ENCODE measurements at places on chromosomes 12 and 14.

GRCh38 chr14:66003082-66003730 lies 483.0 kb upstream of the CCDC196 start:
- no peak for ATAC-seq

GRCh38 chr12:102740141-102740955 lies 176.7 kb downstream of the PAH start:
- ATAC-seq, result peak; percentile 93

- no peak for ATAC-seq
These were observed 440.4 kb upstream of the PRICKLE1 start for GRCh38 chr12:43029971-43030370.

GRCh38 chr14:87252103-87252502 lies 740.9 kb downstream of the GALC start:
- no peak for ATAC-seq

- no peak for ATAC-seq
These were observed 83.2 kb downstream of the ITPK1 start for GRCh38 chr14:93032421-93032936.

- peak; percentile 67 for ATAC-seq
These were observed 21.3 kb downstream of the LRRIQ1 start for GRCh38 chr12:85057370-85057963.

DNA sequence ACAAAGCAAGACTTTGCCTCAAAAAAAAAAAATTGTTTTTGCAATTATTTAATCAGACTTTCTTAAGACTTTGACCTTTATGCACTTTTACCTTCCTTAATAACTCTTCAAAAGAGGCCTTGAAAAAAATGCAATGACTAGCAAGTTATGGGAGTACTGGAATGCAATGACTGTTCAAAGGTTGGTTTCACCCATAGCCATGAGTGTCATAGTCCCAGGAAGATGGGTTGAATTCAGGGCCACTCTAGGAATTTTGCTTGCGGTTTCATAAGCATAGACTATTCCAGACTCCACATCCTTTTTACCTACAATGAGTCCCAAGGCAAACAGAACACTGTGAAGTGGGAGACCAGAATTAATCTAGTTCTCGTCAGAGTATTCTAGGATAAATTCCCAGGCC lies 29.4 kb upstream of the DENND5B start:
- ATAC-seq, result no peak

GRCh38 chr12:11756022-11756421 lies 106.5 kb downstream of the ETV6 start:
- peak; percentile 83 for ATAC-seq

DNA sequence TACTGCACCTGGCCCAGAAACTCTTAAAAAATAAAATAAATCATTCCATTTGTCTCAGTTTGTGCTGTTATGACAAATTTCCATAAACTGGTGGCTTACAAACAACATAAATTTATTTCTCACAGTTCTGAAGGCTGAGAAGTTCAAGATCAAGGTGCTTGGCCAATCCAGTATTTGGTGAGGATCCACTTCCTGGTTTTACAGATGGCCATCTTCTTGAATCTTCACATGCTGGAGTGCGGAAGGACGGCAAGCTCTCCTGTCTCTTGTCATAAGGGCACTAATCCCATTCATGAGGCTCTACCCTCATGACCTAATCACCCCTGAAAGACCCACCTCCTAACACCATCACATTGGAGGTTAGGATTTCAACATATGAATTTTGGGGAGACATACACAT lies 29.9 kb upstream of the MYBPC1 start:
- ATAC-seq, result no peak

DNA sequence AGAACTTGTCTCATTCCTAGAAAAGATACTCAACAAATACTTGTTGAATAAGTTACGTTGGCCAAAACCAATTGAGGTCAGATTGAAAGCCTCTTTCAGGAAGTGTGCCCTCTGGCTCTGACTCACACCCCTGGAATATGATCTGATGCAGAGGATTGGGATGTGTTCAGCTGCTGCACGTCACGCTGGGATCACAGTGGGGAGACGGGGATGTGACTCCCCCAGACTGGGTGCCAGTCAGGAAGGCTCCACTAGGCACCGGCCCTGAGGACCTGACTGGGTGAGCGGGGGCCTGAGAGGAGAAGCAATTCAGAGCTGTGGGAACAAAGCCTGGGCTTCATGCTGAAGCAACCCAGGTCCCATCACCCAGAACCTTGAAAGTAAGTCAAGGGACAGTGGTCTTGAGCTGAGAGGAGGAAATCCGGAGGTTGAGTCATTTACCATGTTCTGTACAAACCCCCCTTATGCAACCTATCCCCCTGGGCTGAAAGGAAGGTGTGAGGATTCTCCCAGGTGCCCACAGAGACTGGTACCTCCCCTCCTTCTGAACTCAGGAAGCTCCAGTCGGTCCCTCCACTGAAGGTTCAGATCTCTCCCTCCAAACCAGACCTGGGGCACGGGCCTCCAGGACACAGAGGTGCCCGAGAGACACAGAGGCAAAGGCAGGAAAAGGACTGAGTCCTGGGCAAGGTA lies 3.9 kb downstream of the CEBPE start:
- peak; percentile 92 for ATAC-seq

GRCh38 chr12:13435235-13435933 lies 238.9 kb downstream of the EMP1 start:
- no peak for ATAC-seq

- ATAC-seq, result no peak
These were observed 115.5 kb downstream of the EML1 start for GRCh38 chr14:99908653-99909250.

DNA sequence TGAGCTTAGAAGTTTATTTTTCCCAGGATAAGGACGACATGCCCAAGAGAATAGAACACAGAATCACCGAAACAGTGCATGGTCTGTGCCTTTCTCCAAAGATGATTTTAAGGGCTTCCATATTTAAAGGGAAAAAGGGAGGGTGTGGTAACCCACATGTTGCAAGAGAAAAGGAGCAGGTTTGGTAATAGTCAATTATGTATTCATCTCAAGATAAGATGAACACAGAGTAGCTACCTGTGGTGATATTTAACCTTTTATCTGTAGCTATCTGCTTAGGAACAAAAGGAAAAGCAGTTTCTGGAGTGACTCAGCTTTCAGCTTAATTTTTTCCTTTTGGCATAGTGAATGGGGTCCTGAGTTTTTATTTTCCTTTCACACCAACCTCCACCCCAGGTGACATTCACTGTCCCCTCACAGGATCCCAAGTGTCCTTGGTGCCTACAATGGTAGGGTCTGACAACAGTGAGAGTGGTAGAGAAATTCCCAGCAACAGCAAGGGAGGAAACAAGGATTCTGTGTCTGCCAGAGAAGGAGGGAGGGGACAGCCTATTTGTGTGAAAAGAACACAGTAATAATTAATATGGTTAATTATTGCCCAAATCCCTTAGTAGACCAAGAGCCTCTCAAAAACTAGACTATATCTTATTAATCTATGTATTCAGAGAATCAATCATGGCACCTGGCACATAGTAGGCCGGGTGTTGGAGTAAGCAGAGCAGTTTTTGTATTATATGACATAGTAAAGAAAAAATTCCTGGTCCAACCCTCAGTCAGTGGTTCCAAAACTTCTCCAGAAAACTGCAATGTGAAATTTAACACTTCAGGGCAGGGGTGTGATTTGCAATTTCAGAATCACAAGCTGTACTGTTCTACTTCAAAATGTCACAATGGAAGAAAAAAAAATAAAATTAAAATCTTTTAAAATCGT lies 154.5 kb downstream of the PHLDA1 start:
- no peak for ATAC-seq

- no peak for ATAC-seq
These were observed 4.4 kb upstream of the GPHN start for GRCh38 chr14:66503532-66503931.

- no peak for ATAC-seq
These were observed 238.4 kb upstream of the CCDC196 start for GRCh38 chr14:66247662-66248193.

DNA sequence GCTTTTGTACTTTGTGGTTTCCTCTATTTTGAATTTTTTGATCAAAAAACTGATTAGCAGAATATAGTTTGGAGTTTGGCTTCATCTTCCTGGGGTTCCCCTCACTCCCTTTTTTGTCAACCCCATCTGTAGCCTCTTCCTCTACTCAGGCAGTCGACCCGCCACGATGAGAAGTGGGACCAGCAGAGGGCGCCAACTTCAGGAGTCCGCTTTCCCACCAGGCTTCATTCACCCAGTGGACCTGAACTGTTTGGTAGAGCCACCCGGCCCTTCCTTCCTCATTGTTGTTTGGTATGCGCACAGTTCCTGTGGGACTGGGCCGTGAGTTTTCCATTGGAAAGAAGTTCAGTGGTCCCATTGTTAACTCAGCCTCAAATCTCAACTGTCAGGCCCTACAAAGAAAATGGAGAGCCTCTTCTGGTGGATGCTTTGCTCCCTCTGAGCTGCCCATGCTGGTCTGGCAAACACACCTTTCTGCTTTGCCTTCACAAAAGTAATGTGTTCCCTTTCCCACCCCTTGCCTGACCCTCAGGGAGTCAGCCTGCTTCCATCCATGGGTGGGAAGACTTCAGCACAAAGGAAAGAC lies 21.7 kb downstream of the TMBIM6 start:
- peak; percentile 72 for ATAC-seq

DNA sequence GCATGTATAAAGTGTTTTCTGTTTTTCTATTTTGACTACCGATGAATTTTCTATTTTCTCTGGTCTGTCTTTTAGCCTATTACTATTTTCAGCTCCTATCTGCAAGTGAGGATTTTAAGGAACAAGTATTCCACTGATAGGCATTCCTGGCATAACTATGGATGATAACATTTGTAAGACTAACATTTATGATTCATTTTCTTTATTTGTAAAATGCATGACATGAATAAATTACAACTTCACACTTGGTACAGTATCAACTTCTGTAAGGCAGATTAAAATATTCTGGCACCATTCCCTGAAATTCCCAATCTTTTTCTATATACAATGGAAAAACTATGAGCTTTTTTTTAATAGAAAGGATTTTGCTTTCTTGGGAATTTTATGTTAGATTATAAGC lies 121.0 kb upstream of the GARIN2 start:
- ATAC-seq, result no peak

DNA sequence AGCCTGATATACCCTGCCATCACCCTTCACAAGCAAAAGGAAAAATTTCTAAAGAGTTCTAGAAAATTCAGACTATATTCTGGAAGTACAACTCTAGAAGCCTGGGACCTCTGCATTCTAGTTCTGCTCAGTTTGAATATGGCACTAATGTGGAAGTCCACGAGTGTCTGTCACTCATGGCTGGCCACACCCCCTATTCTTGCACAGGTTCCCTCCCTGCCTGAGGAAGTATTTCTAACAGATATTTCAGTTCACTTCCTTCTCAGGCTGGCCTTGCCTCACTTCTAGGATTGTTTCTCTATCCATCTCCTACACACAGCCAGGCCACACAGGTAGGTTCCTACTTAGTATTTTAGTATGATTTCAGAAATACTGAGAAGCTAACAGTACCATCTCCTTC lies 67.4 kb downstream of the PHLDA1 start:
- ATAC-seq, result no peak

DNA sequence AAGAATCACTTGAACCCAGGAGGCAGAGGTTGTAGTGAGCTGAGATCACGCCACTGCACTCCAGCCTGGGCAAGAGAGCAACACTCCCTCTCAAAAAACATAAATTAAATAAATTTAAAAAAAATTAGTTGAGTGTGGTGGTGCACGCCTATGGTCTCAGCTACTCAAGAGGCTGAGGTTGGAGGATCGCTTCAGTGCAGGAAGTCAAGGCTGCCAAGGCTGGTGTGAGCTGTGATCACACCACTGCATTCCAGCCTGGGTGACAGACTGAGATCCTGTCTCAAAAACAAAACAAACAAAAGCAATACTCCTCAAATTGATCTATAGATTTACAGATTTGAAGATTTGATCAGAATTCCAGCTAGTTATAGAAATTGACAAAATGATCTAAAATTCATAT lies 92.7 kb upstream of the RESF1 start:
- no peak for ATAC-seq

DNA sequence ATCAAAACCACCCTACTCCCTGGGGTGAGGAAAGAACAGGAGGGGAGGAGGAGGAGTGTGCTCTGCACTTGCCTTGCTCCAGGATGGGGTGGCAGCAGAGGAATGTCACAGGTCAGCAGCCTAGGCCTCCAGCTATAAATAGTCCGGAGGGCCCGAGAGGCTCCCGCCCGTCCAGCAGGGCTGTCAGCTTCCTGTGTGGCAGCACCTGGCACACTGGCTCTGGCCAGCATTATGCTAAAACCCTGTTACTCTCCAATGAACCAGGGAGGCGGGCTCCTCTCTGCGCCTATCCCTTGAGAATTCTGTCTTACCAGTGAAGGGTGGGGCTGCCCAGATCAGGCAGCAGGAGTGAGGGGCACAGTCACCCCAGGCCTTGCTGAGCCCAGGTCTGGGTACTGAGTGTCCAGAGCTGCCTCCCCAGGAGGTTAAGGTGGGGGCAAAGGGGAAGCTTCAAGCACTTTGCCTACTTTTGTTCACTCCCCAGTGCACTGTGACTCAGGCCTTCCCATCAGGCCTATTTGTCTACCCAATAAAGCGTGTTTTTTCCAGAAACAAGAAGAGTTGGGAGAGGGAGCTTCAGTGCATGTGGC lies 1.2 kb upstream of the COX14 start:
- no peak for ATAC-seq

DNA sequence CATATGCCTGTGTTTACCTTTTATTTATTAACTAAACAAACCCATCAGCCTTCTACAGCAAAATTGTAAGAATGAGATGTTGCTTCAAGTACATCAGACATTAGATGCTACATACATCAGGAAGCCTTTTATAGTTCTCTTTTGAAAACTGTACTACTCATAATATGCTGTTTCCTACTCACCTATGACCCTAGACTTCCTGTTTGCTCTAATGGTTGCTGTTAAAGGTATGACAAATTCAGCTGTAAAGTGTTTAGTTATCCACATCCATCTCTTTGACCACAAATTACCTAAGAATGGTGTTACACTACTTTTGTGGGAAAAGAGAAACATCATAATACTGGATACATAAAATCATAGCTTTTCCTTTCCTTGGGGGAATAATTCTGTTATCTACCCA lies 220.0 kb downstream of the RAD51B start:
- ATAC-seq, result no peak

- peak; percentile 21 for ATAC-seq
These were observed 29.0 kb downstream of the PALS1 start for GRCh38 chr14:67270145-67270753.

DNA sequence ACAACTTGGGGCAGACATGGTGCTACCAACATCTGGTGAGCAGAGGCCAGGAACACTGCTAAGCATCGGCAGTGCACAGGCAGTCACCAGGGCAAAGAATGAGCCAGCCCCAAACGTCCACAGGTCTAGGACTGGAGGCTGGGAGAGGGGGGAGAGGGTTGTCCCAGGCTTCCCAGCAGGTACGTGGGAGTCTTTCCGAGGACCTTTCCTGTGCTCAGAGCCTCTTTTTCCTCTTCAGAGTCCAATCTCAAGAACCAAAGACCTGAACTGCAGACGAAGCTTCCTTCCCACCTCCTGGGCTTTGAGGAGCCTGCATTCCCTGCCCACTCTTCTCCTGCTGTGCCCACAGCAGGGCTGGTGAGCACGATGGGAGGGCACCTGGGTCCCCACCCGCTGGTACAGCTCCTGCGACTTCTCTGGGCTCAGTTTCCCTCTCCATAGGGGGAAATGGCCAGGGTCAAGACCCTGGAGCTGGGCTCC lies 48.7 kb downstream of the DLK1 start:
- ATAC-seq, result no peak

Measured in SK-N-SH treated with all-trans-retinoic acid at 6 μM for 48 hours (cell line).